SK-N-SH (cell line): ENCODE measurements at places on chromosomes 11 and 22.

GRCh38 chr22:47143249-47143938, 380.9 kb downstream of the TBC1D22A start:
- DNase-seq, result no peak

- no peak for DNase-seq
These were observed 58.1 kb downstream of the DDI1 start for GRCh38 chr11:104094576-104094975.

DNA sequence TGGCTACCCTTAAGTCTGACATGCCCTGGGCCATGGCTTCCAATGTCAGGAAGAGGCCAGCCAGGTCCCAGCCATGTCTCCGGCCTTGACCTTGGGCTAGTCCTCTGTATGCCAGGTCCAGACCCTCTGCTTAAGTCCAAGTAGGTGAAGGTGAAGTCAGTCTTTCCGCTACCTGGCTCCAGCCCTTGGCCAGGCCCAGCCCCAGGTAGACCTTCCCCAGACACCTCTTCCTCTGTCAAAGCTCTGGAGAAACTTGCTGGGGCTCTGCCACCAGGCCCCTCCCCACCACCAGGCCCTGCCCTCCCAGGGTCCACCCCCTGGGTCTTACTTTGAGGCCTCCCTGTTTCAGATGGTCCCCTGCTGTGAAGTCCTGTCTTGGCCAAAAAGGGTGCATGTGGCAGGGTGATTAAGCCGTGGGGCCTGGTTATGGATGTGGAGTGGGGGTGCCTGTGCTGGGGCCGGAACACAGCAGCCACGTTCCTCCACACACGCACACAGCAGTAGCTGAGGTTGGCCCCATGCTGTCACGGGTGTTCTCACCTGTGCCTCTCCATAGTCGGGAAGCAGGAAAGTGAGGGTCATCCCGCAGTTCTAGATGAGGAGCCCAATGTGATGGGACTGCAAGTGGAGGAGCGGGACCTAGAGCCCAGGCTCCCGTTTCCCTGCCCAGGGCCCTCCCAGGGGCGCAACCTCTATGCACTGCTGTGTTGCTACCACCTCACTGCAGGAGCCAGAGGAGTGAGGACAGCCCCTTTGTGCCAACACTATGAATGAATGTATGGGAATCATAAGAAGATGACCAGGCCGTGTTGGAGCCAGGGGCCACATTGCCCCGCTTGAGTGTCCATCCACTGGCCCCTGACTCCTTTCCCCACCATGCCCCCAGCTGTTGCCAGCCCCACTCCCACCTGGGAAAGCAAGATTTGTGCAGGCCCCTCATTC, 72.2 kb downstream of the LINC01488 start:
- DNase-seq, result no peak

DNA sequence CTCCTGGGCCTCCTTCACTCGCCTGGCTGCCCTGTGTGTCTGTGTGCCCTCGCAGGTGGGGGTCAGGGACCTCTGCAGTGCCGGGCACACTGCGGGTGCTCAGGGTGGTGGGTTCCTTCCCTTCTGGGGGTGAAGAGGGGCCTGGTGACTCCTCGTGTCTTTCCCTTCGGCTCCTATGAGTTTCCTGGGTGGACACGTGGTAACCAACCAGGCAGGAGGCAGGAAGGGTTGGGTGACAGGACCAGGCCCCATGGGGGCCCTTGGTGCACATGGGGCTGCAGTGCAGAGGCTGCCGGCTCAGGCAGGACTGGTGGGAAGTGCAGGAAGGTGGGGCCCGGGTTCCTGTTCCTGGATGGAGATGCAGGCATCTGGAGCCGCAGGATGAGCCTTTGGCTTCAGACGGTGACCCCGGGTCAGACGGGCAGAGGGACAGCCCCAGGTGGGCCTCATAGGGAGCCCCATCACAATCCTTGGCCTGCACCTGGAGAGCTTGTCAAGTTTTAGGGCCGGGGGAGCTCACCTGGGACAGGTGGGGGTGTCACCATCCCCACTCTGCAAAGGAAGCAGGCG, 9.6 kb downstream of the FRMD8 start:
- DNase-seq, result no peak

- DNase-seq, result no peak
These were observed 9.7 kb downstream of the CD5 start for GRCh38 chr11:61111786-61112517.

DNA sequence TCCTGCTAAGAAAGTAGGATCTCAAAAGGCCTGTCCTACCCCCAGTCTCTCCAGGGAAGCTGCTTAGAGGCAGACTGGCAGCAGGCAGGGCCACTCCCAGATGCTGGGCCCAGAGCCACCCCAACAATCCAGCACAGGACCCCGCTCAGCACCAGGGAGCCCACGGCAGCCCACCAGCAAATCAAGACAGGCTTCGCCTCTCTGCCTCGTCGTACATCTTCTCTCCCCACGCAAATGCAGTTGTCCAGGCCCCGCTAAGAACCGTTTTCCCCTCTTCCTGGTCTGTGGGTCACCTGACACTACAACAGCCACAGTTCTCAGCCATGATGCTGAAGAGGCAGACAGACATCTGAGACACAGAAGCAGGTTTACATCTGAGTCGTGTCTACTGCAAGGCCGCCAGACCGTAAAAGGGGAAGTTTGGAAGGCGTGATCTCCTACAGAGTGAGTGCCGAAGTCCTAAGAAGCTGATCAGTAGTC, 51.1 kb downstream of the IGSF9B start:
- no peak for DNase-seq

GRCh38 chr11:61694602-61694939, 14.4 kb downstream of the DAGLA start:
- DNase-seq, result no peak

- no peak for DNase-seq
These were observed 1437.8 kb downstream of the BRD1 start for GRCh38 chr22:48389916-48390315.

DNA sequence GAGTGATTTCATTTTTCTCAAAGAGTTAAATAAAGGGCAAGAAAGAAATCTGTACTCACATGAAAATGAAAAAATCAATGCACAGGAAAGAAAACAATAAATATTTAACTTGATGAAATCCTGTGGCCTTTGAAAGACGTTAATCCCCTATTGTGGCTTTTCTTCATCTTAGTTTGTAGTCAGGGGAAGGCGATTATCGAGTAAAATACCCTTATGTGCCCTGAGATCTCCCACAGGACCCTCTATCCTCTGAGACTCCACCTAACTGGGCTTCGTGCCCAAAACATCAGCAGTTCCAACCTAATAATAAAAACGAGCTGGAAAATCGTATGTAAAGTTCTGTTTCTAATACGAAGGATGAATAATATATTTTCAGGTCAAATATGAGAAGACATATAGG, 208.2 kb upstream of the ZC3H12C start:
- DNase-seq, result no peak

GRCh38 chr22:24686280-24686679, 83.3 kb downstream of the GGT1 start:
- DNase-seq, result no peak

DNA sequence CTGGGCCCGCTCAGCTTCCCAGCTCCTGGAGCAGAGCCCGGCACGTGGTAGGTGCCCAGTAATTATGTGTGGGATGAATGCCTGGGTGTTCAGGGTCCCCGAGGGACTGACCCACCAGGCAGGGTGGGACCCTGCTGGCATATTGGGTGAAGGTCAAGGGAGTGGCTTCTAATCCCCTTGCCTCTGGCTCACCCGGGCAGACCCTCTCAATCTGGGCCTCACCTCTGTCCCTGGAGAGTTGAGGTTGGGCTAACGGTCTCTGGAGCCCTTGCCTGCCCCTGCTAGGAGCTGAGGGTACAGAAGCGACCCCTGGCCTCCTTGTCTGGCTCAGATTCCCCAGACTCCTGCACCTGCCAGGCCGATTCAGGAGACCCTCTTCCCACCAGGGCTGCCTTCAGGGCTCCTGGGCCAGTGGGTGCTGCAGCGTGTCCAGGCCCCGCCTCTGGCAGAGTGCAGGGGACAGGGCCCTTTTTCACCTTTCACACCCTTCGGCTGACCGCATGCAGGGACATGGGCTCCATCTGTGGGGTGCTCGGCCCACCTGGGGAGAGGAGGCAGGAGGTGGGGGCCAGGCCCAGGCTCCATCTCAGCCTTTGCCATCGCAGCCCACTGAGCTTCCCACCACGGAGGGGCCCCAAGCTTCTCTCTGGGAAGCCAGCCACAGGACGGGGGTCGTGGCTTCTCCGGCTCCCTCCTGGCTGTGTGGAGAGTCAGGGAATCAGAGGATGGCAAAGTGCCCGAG, 3.8 kb upstream of the CTSD start:
- no peak for DNase-seq

DNA sequence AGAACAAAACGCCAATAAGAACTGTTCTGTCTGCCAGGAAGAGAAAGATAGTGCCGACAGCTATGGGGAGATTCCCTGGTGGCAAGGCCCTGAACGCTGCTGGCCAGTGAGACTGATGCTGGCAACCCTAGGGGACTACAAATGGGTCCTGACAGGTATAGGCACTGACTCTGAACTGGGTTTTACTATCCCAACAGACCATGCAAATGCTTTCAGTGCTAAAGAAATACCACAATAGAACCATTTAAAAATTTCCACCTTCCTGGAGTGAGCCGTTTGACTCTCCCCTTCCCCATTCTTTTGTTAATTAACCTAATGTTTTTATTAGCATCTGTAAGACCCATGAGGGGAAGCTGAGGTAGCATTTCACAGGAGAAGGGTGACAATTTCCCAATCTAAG, 25.7 kb downstream of the USP28 start:
- DNase-seq, result no peak

- DNase-seq, result no peak
These were observed 55.0 kb downstream of the POLD3 start for GRCh38 chr11:74647404-74647803.

DNA sequence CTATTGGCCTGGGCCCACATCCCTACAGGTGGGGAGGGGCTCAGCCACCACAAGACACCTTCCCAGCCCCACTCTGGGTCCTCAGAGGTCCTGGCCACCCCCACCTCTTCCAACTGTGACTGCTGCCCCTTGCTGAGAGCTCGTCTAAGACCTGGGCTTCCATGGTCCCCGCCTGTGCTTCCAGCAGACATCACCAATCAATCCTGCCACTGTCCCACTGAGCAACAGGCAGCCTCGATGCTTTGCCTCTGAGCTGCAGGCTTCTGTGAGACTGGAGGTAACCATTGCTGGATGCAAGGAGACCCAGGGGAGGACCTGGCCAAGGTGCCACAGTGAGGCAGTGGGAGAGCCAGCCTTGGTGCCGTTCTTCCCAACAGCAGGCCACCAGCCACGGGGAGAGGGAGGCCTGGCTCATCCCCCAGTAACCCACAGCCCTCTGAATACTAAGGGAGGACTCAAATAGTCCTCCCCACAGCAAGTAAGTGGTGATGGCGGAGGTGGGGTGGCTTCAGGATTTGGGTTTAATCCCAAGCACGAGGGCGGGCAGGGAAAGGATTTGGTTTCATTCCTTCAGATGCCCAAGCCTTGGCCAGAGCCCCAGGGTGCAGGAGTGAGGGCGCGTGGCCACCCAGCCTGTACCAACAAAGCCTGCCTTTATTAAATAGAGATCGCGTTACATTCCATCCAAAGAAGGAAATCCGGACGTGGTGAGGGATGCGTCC, 5.5 kb upstream of the FADS3 start:
- DNase-seq, result no peak

DNA sequence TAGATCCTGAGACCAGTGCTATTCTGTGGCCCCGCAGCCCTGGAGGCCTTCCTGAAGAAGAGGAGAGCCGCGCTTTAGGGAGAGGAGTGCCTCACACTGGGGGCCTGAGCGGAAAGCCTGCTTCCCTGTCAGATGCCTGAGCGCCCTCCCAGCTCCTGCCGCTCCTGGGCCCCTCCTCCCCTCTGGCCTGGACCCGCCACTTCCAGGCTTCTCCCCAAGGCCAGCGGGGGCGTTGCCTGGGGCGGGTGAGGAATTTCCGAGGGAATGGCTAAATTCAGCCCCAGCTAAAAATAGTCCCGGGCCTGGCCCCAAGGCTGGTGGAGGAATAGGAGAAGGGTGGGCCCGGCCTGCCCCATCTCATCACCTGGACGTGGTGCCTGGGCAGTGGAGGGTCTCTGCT, 15.4 kb downstream of the ARHGEF17 start:
- DNase-seq, result peak; percentile 54

DNA sequence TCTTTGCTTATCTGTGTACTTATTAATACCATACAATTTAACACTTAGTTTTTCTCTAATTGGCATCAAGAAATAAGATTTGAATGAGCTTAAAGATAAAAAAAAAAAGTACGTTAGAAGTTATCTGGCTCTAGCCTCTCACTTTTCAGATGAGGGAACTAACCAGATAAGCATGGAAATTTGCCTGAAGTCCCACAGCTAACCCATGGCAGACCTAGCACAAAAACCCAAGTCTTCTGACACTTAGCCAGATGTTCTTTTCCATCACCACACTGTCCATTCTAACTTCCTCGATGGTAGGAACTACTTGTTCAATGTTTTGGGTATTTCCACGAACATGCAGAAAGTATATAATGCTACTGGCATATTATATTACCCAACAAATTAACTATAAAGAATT, 7.4 kb upstream of the SOX6 start:
- no peak for DNase-seq

- DNase-seq, result no peak
These were observed 5.7 kb upstream of the C1QTNF4 start for GRCh38 chr11:47599902-47600301.

GRCh38 chr11:106306942-106307341, 229.5 kb downstream of the AASDHPPT start:
- DNase-seq, result no peak

DNA sequence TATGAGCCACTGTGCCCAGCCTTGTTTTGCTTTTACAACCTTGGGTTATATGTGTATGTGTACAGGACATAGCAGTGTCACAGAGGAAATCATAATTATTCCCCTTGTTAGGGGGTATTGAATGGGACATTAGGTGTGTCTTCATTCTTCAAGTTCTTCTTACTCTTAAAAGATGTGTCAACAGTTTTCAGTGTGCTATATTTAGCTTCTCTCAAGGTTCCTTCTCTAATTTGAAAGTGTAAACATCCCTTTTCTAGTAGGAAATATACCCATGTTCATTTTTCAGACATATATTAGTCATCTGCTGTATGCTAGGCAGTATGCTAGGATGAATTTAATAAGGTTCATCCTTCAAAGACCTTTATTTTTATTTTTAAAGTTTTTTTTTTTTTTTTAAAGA, 17.1 kb downstream of the PCF11 start:
- DNase-seq, result no peak

GRCh38 chr22:33321466-33321865, 263.3 kb upstream of the SYN3 start:
- no peak for DNase-seq

DNA sequence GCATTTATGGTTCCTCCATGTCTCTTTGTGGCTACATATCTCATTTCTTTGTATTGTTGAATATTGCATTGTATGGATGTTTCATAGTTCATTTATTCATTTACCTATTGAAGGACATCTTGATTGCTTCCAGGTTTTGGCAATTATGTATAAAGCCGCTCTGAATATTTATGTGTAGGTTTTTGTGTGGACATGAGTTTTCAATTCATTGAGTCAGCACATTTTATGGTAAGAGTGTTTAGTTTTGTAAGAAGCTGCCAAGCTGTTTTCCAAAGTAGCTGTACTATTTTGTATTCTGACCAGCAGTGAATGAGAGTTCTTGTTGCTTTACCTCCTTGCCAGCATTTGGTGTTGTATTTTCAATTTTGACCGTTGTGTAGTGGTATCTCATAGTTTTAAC, 39.2 kb downstream of the KDM2A start:
- no peak for DNase-seq
